ENCODE measurements at places on chromosomes 2 and 18.

DNA sequence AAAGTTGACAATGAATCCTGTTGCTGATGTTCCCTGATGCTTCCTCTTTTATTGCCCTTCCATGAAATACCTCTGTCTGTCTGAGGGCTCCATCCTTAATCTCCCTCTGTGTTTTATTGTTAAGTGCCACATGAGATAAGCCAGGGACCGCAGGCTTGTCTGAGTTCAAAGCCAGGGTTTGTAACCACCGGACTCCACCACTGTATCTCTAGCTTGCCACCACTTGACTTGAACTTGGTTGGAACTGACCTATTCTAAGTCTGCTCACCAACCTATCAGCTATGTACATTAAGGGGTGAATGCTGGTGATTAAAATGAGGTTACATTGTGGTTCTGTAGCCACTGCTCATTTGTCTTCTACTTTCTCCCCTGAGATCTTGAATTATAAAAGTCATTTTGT lies 328.5 kb upstream of the ZEB2 start:
- DNase-seq: no peak

DNA sequence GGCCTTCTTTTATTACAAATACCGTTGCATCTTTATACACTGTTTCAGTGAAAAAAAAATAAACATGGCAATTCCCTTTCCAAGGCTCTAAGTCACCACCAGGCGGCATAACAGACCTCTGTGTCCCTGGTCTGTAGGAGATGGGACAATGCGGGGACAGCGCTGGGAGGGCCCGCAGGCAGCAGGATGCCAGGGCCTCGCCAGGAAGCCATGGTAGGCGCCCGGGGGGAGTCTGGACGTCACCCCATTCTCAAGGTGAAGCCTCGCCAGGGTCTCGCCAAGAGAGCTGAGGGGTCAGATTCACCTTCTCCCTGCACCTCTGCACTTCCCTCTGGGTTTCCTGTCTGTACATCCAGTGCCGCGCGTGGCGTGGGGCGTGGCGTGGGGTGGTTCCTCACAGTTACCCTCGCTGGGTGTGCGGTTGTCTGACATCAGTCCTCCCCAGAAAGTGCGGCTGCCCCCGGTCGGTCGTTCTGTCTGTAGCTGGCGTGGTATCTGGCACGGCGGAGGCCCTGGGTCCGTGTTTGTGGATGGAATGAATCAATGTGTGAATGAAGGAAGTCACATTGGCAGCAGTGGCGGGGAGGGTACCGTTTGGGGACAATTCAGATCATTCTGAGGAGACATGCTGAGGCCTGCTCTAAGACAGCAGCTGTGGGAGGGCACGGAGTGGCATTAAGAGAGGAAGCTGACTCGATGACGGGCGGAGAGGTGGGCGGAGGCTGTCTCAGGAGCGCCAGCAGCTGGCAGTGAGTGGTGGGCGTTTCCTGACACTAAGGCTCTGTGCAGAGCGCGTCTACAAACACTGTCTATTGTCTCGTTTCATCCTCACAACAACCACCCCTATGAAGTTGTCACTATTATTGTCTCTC lies 46.0 kb downstream of the LRRFIP1 start:
- peak; percentile 87 for DNase-seq

DNA sequence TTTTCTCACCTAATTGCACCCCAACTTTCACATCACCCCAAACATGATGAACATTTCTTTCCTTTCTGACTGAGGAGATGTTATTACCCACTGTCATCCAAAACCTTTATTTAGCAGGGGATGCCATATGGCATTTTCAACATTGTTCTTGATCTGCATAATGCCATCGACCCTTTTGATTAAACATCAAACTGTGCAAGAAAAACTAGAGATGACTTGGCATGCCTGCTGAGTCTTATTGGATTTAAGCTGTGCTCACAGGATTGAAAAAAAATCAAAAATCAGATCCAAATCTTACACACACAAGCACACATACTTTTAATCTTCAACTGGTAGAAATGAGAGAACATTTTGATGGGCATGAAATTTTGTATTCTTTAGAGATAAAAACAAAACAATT lies 536.0 kb downstream of the TMX3 start:
- DNase-seq: no peak

- DNase-seq: no peak
These were observed 94.0 kb downstream of the BIRC6 start for GRCh38 chr2:32450851-32451250.

- DNase-seq: no peak
These were observed 94.9 kb downstream of the NFATC1 start for GRCh38 chr18:79490626-79491041.

DNA sequence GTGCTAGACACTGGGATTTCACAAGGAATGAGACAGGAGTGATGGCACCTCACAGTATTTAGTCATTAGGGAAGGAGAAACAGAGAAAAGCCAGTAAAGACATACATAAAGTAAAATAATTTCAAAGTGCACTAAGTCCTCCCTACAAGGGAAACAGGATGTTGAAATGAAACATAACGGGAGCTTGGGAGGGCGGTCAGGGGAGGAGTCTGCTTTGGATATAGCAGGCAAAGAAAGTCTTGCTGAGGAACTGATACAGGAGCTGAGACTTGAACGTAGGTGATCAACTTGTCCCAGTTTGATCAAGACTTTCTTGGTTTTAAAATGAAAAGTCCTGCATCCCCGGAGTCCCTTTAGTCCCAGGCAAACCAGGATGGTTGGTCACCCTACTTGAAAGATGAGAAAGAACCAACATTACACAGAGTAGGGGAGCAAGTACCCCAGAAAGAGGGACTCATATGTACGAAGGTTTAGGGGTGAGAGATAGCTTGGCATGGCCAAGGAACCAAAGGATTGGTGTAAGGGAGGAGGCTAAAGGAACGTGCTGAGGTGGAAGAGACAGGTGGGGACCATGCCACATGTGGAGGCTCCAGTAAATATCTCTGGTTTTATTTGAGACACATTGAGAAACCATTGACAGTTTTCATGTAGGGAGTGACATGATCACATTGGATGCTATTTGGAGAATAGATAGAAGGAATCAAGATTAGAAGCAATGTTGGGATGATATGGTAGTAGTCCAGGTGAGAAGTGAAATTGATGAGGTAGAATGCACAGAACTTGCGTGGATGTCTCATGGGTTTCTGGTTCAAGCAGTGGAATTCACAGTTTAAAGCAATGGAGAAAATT lies 28.4 kb downstream of the FBXO48 start:
- DNase-seq: no peak
